ENCODE measurements at places on chromosomes 16 and 17.

- no peak for ATAC-seq
Measured at GRCh38 chr16:9971907-9972306, 210.3 kb downstream of the GRIN2A start.

- no peak for ATAC-seq
Measured at GRCh38 chr17:74523308-74523707, 8.0 kb downstream of the CD300LB start.

DNA sequence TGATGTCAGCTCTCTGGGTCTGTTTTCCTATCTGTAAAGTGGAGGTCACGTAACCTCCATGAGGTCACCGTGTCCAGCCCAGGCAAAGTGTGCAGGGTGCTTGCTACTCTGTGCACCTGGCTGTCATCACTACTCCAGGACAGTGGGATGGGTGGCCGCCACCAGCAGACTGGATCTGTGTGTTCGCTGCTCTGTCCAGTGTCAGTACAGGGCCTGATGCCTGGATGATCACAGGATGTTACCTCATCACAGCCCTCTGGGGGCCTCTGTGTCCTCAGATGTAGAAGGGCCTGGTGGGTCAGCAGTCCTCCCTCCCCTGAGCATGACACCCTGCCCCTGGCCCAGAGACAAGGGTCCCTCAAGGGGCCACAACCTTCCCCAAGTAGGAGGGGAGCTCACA lies 80.0 kb downstream of the KCNJ18 start:
- no peak for ATAC-seq

DNA sequence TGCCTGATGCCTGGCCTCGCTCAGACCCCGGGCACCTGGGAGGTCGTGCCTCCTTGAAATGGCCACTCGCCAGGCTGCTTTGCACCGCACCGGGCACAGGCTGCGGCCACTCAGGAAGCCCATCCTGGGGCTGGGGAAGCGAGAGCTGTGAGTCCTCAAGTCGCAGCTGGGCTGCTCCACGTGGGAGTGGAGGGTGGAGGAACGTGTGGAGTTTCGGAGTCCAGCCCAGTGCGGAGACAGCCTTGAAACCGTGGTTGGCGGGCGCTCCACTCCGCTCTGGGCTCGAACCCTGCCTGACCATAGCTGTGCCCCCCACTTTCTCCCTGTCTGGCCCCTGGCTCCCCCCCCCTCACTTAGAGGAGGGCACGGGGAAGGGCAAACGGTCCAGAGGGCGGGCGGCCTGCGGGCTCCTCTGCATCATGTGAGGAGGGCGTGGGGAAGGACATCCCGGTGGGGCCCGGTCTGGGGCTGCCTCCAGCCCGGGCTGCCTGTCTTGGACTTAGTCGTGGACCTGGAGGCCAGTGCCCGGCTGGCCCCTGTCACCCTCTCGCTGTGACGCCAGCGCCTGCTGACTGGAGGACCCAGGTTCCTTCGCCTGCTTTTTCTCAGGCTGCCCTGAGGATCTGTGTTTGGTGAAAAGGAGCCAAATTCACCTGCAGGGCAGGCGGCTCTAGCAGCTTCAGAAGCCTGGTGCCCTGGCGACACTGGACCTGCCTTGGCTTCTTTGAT lies 2.5 kb downstream of the UBE2I start:
- ATAC-seq = no peak

- ATAC-seq = no peak
Measured at GRCh38 chr17:66675273-66675990, 159.5 kb upstream of the CACNG5 start.

DNA sequence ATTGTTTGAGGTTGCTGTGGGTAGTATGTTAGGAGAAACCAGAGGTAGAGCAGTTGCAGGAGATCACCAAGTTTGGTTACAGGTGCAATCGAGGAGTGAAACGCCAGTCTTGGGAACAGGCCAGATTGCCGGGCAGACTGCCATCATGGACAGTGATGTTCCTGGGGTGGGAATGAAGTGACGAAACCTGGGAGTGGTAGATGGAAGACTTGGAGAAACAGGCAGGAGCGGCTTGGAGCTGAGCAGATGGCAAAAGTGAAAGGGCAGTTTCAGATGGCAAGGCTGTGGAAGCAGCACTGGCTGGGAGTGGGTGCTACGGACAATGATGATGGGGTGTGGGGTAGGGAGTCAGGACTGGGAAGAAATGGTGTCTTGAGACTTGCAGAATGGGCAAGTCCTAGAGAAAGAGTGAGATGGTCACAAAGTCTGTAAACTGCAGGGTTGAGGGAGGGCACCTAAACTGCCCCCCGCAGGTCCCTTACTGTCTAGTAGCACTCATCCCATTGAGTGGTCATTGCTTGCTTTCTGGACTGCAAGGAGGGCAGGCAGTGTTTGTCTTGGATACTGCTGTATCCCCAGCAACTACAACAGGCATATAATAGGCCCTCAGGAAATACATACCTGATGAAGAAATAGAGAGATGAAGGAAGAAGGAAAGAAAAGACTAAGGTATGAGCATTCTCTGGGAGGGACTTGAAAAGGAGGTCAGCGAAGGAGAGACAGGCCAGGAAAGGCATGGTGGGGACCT lies 29.5 kb upstream of the ULK2 start:
- ATAC-seq = no peak

DNA sequence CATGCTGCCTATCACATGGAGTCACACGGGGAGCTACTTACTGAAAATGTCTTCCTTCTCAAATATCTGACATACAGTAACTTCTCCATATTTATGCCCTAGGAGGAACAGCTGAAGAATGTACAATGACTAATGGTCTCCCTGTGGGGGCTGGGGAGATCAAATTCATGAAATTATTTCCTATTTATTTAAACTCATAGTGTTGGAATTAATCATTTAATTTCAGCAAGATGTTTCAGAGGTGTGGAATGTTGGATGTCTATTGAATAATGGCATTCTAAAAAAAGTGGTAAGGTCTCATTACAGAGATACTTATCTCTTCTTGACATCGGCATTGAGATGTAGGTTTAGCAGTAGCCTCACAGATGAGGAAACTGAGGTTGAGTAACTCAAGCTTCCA lies 214.3 kb upstream of the CDH11 start:
- no peak for ATAC-seq

DNA sequence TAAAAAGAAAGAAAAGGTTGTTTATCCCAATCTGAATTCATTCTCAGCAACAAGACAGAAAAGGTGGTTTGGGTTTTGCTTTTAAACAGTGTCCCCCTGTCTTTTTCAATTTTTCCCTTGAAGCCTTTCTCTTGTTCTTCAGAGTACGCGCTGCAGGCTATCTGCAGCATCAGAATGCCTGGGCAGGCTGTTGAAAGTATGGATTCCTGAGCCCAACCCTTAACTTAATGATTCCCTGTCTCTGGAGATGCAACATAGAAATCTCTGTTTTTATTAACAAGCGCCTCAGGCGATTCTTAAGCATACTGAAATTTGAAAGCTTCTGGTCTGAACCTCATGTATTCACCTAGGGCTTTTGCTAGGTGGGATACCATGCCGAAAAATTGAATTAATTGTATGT lies 32.1 kb downstream of the DGKE start:
- no peak for ATAC-seq

GRCh38 chr17:12421646-12422306 lies 243.9 kb upstream of the MYOCD start:
- ATAC-seq = no peak

- no peak for ATAC-seq
Measured at GRCh38 chr17:32936186-32936893, 8.4 kb downstream of the TMEM98 start.

GRCh38 chr17:72517413-72518158 lies 396.8 kb downstream of the SOX9 start:
- ATAC-seq = no peak

DNA sequence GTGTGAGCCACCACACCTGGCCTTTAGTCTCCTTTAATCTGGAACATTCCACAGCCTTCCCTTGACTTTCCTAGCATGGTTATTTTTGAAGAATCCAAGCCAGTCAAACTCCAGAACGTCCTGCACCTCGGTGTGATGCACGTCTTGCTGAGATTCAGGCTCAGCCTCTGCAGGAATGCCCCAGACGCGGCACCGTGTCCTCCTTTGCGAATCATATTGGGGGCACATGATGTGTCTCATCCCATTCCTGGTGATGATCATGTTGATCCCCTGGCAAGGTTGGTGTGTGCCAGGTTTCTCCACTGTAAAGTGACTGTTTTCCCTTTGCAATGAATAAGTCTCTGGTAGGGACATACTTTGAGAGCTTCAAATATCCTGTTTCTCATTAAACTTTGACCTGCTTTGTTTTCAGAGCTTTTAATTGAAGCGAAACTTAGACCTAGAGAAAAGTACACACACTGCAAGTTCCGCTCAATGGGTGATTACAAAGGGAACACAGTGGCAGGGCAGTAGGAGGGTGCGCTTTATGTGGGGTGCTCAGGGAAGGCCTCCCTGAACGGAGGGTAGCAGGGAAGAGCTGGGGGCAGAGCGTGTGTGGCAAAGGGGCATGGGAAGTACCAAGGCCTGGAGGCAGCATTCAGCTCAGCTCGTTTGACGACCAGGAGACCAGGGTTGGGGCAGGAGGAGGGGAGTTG lies 9.6 kb upstream of the ATP2C2 start:
- no peak for ATAC-seq

GRCh38 chr16:88910284-88911135 lies 44.0 kb upstream of the PABPN1L start:
- ATAC-seq = no peak

- no peak for ATAC-seq
Measured at GRCh38 chr16:15053904-15054303, 2.0 kb downstream of the NTAN1 start.

DNA sequence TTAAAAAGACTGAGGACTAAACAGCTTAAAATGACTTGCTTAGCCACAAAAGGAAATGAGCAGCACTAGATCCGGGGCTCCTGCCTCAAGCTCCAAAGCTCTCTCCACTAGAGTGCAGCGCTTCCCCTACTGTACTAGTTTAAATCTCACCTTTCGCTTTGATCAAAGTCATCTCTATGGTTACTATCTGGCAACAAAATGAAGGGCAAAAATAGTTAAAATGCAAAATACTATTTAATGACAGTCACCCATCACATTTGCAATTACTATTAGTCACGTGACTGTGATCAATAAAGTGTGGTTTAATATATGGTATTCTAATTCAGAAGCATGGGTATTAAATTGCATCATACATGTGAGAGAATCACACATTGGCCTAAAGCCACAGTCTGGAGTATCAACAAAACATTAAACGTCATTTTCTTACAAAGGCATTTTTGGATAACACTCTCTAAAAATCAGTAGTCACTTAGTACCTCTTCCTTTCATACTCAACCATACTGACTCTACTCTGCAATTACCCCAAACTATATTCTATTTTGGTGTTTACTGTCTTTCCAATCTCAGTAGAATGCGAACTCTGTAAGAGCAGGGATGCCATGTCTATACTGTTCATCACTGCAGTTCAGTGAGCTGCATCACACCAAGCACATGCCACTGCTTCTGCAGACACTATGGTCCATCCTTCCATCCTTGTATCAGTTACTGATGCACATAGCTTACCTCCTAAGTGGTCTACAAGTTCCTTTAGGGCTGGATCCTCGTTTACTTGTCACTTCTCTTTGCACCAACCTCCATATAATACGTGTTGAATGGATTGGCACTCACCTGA lies 6.2 kb downstream of the PSMD12 start:
- peak; percentile 83 for ATAC-seq

DNA sequence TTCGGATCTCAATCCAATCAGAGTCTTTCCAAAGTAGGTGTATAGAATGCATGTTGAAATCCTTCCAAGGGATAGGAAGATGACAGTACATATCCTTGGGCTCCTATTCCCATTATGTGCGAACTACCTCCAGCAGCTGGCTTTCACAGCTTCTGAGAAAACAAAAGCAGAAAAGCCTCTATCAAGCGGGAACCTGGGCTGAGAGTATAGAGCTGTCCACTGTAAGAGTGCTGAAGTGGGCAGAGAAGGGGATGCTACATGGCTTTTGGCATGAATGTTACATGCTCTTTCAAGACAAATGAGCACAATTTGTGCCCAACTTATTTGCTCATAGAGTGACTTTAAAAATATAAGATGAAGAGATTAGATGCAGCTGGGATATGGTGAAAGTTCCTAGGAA lies 993.5 kb downstream of the CDH8 start:
- ATAC-seq = no peak

GRCh38 chr17:72790190-72790589 lies 302.3 kb downstream of the SLC39A11 start:
- no peak for ATAC-seq

DNA sequence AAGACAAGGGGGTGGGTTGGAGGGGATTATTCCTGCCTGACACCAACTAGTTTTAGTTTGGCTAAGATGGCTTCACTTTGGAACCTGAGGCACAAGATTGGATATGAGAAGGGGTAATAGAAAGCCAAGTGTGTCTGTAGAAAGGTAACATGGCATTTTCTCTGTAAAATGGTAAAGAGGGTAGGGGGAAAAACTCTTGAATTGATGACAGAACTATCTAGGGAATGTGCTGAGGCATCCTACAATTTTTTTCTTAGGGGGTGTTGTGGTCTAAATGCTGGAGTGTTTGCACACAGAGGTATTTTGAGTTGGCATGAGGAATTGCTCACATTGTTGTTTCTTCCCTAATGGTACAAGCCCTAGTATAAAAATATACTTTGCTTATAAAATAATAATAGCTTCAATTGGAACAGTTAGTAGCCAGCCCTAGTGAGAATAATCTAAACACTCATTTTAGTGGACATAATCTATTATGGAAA lies 25.8 kb downstream of the YPEL2 start:
- ATAC-seq = no peak

- no peak for ATAC-seq
Measured at GRCh38 chr17:78985395-78985794, 5.7 kb upstream of the LGALS3BP start.

- ATAC-seq = no peak
Measured at GRCh38 chr17:80181431-80181830, 11.6 kb downstream of the CARD14 start.

- ATAC-seq = peak; percentile 64
Measured at GRCh38 chr16:56742030-56742984, 12.4 kb downstream of the NUP93 start.

GRCh38 chr16:50697881-50698767 lies 4.7 kb downstream of the NOD2 start:
- peak; percentile 61 for ATAC-seq

DNA sequence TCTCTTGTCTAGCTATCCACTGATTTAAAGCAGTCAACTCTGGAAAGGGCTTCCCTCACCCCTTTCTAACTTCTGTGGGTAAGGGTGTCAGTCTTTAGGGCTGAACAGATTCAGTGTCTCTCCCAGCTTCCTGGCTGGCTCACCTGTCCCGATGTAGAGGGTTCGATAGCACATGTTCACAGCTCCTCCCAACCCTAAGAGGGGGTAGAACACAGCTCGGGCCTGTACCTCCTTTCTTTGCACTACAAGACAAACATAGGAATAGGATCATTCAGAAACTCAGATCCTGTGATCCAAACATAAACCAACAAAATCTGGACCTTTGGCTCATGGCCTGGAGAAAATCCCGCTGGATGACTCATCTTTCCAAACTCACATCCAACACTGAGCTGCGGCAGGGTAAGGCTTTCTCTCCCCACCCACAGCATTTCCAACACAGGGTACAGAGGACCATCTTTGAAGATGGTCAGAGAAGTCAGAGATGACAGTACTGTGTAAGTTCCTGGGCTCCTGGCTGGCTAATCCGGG lies 5.8 kb upstream of the DHRS13 start:
- no peak for ATAC-seq

- no peak for ATAC-seq
Measured at GRCh38 chr17:42563543-42563942, 1.6 kb downstream of the COASY start.
